ENCODE measurements at places on chromosomes 16 and 17.

DNA sequence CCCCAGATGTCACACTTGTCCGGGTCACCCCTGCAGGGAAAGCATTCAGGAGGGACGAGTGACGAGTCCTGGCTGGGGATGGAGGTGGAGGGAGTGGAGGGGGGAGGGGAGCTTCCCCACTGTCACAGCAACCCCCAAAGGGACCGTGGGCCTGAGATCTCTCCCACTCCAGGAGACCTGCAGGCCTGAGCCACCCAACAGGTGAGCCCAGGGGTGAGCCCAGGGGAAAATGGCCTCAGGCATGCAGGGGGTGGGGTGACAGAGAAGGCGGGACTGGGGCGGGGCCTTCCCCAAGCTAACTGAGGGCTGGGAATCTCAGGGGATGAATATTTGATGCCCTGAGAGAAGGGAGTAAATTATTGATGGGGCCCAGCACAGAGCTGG, 2.4 kb downstream of the USH1G start:
- no peak for DNase-seq

GRCh38 chr16:64478252-64478906, 643.5 kb downstream of the CDH11 start:
- peak; percentile 82 for DNase-seq

- DNase-seq: no peak
These were observed 628 bp downstream of the GALK1 start for GRCh38 chr17:75764417-75764710.

- no peak for DNase-seq
These were observed 109.1 kb downstream of the C16orf78 start for GRCh38 chr16:49482690-49483089.

- DNase-seq: no peak
These were observed 6.2 kb downstream of the JMJD6 start for GRCh38 chr17:76720211-76720610.

GRCh38 chr16:88963583-88963982, 13.4 kb downstream of the CBFA2T3 start:
- no peak for DNase-seq

DNA sequence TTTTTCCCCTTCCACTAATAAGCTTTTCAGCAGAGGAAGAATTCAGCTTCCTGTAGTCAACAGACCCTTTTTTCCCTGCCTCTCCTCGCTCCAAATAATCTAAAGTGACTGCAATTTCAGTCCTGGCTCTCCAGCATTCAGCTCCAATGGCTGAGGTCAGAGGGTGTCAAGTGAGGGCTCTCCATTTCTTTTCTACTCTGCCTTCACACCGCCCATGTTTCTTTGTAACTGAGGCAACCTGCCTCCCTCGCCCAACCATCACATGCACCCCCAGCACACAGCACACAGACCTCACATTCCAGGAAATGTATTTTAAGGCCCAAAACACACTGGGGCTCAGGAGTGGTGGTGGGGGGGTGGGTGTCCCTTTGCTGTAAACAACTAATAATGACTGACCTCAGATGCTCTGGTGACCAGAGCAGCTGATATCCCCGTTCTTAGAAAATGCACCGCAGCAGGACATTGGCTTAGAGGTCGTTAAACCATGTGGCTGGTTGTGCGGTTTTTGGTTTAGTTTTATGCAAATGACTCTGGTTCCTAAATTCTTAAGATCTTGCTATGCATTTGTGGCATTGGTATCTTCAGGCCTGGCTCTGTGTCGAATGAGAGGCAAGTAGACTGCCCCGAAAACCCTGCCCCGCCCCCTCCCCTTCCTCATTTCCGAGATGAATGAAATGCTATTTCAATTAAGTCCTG, 203.6 kb downstream of the ZFHX3 start:
- no peak for DNase-seq

DNA sequence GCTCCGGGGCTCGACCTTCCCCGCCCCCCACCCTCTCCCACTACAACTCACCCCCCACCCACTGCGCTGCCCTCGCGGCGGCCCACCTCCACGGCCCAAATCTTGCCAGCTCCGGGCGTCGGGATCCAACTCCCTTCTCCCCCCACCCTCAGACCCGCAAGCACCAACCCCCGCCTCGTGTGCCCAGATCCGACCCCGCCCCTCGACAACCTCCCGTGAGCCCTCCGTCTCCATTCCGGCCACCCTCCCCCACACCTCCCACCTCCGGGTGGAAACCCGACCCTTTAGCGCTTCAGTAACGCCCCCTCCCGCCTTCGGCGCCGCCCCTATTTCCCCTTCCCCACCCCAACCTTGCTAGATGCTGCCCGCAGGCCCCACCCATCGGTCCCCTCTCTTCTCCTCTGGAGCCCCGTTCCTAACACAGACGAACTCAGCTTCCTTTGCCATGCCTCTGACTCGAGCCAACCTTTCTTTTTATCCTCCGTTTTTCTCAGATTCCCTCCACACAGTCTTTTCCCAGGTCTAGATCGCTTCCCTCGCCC, 717 bp downstream of the UBE2Z start:
- DNase-seq: peak; percentile 75

DNA sequence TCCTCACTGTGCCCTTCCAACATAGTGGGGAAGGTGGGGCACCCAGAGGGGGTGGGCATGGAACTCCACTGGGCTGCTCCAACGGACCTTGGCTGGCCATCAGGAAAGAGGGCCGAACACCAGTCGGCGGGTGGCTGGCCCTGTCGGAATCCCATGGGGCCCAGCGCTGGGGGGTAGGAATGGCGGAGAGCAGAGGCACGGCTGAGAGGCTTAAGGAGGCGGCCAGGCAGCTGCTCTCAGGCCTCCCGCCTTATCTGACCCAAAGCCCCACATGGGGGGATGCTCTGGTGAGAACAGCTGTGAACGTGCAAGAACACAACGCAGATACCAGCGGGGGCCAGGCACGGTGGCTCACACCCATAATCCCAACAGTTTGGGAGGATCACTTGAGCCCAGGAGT, 4.4 kb upstream of the MYO1C start:
- no peak for DNase-seq

GRCh38 chr17:61443475-61443882, 8.7 kb upstream of the TBX4 start:
- DNase-seq: no peak

GRCh38 chr17:962670-963069, 16.9 kb downstream of the NXN start:
- DNase-seq: no peak

DNA sequence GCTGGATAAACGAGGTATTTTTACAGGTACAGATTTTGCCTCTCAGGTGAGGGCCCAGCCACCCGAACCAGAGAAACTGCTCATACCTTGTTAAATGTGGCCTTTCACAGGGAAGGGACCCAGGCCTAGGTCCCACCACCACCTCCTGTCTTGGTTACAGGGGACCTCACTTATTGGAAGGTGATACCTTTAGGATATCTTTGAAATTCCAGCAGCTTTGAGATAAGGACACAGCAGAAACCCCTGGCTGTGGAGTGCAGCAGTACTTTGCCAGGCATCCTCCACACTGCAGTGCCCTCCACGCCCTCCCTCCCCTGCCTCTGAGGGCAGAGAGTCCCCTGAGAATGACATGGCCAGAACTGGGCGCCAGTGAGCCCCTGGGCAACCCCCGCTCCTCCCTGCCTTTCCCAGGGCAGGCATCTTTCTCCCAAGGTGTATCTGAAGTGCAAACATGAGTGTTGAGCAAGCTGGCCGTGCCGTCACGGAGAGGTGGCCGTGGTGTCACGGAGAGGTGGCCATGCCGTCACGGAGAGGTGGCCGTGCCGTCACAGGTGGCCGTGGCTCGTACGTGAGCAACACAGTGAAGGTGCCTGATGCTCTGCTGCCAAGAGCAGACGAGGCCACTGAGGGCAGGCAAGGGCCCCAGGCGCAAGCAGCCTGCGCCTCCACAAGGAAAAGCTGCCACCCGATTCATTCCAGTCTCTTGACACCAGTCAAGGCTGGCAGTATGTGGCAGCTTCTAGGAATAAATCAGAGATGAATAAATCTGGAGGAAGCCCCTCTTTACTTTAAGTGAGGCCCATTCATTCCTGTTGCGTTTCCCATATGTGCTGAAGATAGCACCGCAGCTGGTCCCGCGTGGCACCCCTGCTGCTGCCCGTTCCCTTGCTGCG, 134.5 kb upstream of the CHMP6 start:
- no peak for DNase-seq

DNA sequence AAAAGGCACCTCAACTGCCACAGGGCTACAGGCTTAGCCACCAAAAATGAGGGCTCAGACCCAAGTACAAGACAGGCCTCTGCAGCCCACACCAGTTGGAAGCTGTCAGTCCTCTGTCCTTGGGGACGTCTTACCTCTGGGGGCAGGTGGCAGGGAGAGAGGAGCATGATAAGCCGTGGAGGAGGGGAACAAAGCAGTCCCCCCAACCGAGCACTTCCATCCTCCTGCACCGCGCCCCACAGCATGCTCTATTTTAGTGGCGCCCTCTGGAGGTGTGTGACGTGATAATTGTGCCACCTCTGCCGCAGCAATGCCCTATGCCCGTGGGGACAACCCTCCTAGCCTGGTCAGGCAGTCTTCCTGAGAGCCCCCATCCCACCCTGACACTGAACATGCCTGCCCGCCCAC, 13.6 kb downstream of the G6PC3 start:
- DNase-seq: no peak

GRCh38 chr17:80272366-80272765, 11.7 kb downstream of the RNF213 start:
- DNase-seq: no peak

DNA sequence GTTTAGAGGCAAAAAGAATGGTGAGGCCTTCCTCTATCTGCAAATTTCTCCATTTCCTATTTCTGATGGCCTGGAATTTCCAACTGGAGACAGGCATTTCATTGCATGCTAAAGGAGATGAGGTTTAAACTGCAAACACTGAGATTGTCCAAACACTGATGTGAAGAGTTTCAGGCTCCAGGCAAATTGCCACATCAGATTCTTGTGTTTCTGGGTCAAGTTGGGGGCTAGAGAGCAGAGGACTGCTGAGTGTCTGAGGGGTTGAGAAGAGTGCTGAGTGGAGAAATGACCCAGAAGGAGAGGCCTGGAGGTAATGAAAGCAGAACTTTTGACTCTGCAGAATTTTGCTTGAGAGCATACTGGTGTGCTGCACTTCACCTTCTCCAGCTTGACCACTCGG, 216.7 kb upstream of the MPHOSPH6 start:
- no peak for DNase-seq

GRCh38 chr16:81415751-81416150, 28.9 kb upstream of the CMIP start:
- no peak for DNase-seq

GRCh38 chr17:78595135-78595810, 18.1 kb upstream of the DNAH17 start:
- no peak for DNase-seq

- DNase-seq: no peak
These were observed 115.5 kb downstream of the ABCC6 start for GRCh38 chr16:16107839-16108238.

DNA sequence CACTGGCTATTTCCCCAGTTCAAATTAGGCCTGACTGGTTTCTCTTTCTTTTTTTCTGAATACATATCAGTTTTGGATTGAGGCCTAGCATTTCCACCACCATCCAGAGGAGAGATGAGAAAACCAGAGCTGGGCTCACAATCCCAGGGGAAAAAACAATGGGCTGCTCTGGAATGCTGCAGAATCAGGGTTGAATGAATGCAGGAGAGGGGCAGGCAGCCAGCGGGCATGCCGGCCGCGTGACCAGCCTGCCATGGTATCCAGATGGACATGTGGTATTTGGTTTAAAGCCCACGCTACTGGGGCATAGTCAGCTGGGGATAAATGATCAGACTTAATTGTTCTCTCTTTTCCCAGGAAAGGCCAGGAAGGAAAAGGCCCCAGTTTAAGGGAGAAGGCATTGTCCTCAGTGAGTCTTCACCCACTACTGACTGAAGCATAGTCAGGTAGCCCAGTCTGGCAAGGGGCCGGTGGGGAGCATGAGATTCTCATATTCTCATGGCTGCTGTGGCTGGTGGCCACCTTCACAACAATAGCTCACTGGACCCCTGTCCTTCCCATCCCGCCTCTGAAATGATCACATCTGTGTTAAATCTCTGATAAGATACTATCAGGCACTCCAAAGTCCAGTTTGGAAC, 38.7 kb upstream of the RHOT1 start:
- DNase-seq: peak; percentile 69

DNA sequence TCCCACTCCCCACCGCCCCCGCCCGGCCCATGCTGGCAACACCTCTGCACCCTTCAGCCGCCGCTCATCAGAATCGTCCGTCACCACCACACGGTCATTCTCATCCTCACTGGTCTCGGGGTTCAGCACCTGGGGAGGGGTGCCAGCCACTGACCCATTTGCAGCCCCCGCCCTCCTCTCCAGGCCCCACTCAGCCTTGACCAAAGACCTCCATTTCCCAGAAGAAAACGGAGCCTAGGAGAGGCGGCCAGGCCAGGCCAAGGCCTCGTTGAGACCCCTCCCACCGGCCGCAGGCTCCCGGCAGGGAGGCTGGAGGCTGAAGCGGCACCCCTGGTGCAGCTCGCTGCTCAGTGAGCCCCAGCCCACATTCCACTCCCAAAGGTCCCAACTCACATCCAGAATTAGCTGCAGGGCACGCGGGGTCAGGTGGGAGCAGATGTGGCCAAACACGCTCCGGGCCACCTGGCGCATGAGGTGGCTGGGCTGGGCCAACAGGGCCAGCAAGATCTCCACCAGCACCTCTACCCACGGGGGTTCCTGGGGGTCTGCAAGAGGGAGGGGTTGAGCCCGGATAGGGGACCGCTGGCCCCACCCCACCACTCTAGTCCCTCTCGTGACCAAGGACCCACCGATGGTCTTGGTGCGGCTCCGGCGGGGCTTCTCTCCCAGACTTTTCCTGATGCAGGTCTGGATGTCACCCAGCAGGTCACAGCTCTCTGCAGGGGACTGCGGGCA, 9.8 kb downstream of the MYBBP1A start:
- no peak for DNase-seq

DNA sequence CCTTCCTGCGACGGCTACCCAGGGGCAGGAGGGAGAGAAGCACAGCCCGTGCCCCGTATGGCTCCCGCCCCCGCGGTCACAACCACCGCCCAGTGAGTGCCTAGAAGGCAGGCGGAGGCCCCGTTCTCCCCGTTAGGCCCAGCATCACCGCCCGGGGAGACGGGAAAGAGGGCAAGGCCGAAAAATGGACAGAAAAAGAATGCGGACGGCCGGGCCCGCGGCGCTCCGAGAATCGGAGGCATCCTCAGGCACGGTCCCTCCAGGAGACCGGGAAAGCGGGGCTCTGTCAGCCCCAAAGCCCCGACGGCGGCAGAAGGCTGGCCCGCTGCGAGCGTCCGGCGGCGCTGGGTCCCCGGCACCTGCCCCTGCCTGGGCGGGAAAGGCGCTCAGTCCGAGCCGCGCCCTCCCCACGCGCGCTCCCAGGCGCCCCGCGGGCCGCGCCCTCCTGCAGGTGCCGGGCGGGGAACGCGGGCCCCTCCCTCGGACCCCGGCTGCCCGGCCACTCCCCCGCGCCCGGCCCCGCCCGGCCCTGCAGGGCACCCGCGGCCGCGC, 407 bp downstream of the MCRIP1 start:
- DNase-seq: no peak

GRCh38 chr17:15479703-15480102, 12.3 kb upstream of the CDRT4 start:
- no peak for DNase-seq

DNA sequence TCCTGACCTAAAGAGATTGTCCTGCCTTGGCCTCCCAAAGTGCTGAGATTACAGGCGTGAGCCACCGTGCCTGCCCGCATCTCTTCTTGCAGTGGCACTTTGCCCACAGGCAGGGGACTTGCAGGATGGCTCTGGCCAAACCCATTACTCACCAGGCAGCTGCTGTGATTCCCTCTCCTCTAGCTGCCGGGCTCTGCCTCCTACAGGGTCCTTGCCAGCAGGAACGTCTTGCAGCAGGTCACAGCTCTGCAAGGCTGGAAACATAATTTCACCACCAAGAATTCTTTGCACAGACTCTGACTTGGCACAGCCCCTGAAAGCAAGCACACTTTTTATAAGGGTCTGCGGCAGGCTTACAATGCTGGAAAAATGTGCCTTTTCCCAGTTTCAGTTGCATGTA, 20.3 kb downstream of the COX4I1 start:
- DNase-seq: peak; percentile 14

Measured in cardiac fibroblast (primary cell).